ENCODE measurements at places on chromosomes 7 and 10.

GRCh38 chr7:2165610-2166594 is 66.8 kb downstream of the MAD1L1 start:
- no peak for DNase-seq

DNA sequence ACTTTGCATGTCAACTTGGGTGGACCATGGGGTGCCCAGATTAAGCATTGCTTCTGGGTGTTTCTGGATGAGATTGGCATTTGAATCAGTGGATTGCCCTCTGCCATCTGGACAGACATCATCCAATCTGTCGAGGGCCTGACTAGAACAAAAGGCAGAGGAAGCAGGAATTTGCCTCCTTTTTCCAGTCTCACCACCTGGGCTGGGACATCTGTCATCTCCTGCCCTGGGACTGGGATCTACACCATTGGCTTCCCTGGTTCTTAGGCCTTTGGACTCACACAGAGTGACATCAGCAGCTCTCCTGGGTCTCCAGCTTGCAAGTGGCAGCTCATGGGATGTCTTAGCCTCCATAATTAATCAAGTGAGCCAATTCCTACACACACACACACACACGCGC is 10.3 kb downstream of the SLC13A4 start:
- no peak for DNase-seq

DNA sequence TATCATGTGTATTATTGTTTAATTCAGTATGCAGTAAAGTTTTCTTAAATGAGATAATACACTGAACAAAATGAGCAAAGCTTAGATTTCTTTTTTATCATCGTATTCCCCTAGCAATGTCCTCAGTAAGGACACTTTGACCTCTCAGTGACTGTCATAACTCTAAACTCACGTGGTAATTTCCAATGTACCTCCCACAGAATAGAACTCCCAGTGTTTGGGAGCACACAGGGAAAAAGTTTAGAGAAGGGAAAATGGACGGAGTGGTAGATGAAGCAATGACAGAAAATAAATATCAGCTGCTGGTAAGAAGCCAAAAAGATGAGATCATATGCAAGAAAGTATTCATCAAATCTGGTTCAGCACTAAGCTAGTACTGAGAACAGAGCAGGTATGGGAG is 758.6 kb upstream of the KCND2 start:
- DNase-seq, result no peak

DNA sequence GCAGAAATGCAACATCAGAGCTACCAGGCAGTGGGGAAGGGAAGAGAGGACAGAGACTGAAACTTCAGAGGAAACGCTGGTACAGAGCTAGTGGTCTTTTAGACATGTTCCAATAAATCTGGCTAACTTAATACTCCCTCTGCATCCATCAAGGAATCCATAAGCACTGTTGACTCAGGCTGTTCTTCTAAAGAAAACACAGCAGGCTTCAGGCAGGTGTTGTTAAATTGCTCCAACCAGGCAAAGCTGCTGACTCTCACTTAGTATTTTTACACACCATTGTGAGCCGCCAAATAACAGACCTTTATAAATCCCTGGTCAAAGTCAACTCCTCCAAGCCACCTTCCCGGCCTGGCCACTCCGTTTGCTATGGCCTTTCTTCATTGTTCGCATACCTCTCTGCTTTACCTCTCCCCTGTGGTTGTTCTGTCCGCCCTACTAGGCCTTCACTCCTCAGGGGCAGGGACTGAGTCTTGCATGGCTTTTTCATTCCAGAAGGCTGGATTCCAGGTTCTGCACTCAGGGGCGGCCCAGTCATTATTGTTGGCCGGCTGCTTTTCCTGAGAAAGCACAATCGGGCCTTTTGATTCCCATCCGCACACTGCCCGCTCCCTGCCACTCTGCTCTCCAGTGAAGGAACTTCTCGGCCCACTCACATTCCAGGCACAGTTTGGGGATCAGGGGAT is 18.4 kb downstream of the CREB3L2 start:
- DNase-seq, result no peak

GRCh38 chr7:96118449-96119001 is 203.4 kb downstream of the SLC25A13 start:
- DNase-seq, result no peak

DNA sequence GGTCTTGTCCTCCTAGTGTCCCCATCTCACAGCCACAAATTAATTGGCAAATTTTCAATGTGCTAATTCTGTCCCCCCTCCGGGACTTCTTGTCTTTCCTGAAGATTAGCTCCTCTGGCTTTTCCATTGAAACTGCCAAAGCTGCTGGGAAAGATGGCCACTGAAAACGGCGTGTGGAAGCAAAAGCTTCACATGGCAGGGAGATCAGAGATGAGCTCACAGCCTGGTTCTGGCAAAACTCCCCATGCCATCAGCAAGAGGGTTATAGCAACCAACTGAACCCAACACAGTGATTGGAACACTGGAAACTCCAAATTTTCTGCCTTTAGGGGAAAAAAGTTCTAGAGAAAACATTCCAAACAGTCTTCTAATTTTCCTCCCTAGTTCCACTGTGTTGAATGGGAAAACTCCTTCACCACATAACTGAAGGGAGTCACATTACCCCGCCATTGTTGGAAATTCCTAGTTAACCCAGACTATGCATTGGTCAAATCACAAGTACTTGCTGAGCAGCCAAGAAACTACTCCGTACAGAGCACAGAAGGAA is 37.0 kb downstream of the NRAP start:
- DNase-seq, result no peak

- DNase-seq, result no peak
Observed at GRCh38 chr7:15753887-15754579, 67.5 kb upstream of the MEOX2 start.

DNA sequence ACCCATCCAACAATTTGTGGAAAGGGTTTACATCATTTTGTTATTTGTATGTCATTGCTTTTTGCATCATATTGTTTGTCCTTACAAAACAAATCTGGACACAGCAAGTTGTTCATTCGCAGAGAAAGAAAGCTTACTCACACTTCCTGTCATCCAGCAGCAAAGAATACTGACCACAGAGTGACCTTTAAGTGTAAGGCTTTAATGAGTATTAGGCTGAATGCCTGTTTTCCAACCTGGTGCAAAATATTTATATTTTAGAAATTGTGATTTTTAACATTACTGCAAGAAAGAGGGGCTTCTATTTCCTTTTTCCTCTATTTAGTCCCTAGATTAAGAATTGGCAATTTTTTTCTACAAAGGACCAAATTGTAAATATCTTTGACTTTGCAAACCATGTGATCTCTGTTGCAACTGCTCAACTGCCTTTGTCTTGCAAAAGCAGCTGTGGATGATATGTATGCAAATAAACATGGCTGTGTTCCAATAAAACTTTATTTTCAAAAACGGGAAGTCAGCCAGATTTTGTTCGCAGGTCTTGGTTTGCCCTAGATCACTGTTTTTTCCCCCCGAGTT is 27.8 kb upstream of the ITGB1 start:
- no peak for DNase-seq

- no peak for DNase-seq
Observed at GRCh38 chr10:43284341-43284910, 17.6 kb upstream of the RASGEF1A start.

DNA sequence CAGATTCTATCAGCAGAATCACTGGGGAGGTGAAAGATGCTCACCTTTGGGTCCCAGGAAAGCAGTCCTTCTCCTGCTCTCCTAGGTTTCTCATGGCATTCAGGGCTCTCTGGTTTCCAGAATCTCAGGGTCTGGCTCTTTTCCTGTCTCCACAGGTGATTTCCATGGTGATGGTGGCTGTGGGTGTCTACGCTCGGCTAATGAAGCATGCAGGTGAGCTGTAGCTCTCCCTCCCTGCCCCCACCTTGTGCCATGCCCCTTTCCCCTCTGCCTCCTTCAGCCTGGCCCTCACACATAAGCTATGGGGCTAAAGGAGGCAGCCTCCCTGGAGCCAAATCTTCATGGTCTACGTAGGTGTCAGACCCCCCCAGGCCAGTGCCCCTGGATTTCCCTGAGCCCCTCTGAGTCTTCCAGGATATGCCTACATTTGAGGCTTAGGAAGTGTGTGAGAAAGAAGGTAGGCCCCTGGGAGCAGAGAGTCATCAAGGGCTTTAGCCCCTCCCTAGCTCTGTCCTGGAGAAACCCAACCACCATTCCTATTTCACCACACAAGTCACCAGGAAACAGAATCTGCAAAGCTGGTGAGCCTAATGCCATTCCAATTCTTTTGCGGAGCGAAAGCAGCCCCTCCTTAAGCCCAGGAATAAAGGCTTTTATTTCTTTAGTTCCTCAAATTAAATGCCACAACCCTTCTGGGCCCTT is 17.2 kb downstream of the TSPAN33 start:
- no peak for DNase-seq

- peak; percentile 72 for DNase-seq
Observed at GRCh38 chr7:139232904-139233303, 1.9 kb downstream of the UBN2 start.

DNA sequence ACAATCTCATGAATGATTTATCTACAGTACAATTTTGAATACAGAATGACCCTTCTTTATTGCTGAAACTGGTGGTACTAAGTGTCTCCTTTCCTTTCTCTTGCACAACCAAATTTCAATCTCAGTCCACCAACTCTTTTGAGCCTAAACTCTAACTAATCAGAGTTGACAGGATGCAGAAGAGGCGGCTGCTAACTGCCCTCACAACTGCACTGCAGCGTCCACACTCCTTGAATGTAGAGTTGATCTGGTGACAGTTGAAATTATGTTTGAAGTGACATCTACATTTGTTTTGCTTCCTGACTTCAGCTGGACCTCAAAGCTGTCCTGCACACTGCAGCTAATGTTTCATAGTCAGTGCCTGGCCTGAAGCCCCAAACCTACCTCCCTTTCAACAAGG is 139.6 kb downstream of the ZMYND11 start:
- DNase-seq, result no peak

DNA sequence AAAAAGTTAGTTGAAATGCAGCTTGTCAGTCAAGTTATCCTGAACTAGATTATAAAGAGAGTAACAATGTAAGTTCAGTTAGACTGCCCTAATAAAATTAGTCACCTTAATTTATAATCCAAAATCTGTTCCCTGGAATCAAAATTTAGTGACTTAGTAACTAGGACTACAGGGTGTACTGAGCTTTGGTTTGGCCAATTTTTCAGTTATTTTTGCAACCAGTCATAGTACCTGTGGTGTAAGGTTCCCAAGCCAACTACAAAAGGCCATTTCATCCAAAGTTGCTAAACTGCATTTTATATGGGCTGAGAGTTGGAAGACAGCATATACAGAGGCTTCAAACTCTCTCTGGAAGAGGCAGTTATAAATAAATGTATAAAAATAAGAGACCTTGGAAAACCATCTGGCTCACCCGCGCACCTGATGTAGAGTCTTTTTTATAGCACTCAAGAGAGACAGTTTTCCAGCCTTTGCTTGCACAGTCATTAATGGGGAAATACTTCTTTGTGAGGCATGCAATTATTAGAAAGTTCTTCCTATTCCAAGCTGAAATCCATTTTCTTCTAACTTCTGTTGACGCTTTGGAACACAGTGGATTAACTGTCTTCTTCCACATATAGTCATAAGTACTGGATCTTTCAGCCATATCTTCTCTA is 59.2 kb downstream of the PUS7 start:
- DNase-seq, result no peak

GRCh38 chr7:139899328-139899955 is 70.4 kb downstream of the TBXAS1 start:
- DNase-seq, result no peak

GRCh38 chr7:18317941-18318340 is 177.6 kb upstream of the HDAC9 start:
- no peak for DNase-seq

DNA sequence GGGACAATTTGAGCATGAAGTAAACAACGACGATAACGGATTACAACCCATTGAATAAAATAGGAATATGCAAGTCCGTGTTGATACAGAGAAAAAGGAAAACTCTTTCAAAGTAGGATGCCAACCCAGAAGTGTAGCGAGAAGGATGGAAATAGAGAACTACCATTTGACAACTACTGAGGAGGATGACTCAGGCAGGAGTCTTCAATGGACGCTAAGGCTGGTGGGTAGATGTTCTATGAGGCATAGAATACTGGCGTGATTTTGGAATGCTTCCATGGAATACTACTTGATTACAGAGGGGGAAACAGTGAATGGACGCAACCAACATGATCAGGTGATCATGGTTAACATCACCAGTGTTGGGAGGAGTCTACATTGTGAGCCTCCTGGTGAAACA is 828 bp upstream of the CFAP70 start:
- DNase-seq, result peak; percentile 29

DNA sequence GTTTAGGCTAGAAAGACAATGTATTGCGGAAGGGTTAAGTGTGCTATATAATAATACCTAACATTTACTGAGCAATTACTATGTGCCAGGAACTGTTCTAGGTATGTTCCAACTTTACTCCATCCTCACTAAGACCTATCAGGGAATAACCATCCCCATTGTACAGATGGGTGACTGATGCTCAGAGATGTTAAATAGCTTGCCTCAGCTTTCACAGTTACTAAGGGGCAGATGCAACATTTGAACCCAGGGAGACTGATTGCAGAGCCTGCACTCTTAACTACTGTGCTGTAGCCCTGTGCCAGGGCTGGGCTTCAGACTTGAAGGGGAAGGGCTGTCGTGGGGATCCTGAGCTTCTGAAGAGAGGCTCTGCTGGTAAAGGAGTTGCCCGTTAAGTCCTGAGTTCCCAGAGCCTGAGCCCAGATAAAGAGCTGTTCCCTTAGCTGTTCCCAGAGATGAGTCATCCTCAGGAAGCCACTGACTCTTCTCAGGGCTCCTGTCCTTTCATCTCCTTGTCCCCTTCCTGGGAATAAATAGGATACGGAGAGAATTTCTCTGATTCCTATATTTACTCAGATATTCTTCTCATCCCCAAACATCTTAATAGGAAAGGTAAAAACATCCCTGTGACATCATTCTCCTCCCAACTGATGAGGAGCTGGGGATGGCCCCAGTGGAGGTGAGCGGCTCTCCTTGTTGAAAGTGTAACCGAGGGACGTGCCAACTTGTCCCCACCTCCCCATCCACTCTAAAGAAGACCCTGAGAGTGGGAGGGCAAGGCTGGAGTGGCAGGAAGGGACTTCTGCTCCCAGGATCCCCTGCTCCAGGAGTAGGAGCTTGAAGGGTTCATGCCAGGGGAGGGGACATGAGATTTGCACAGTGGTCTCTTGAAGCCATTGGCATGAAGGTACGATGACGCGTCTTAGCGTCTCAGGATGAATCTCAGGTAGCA is 28.0 kb upstream of the HABP2 start:
- peak; percentile 56 for DNase-seq

DNA sequence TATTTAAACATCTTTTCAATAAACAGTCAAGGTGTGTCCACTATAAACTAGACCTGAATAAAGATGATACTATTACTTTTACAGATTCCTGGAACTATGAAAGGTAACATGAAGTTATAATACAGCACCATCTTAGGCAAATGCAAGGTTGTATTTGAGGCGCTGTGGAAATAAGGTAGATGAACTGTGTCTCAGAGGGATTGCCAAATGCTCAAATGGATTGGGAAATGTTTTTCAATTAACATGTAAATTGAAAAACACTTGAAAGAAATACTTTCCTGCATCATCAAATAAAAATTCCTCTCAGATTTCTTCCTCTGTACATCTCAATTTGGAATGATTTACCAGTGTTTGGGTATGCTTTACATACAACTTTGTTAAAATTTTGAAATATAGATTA is 139.4 kb downstream of the DKK1 start:
- DNase-seq, result no peak

GRCh38 chr7:65722361-65722792 is 150.5 kb upstream of the VKORC1L1 start:
- DNase-seq, result peak; percentile 48

All from SW480 (cell line).